ENCODE measurements at places on chromosomes 4 and X. TPM values are rescaled to one million over a fixed set of nuclear protein-coding genes. Genes with fewer than 3 reads are reported as not detected.

DNA sequence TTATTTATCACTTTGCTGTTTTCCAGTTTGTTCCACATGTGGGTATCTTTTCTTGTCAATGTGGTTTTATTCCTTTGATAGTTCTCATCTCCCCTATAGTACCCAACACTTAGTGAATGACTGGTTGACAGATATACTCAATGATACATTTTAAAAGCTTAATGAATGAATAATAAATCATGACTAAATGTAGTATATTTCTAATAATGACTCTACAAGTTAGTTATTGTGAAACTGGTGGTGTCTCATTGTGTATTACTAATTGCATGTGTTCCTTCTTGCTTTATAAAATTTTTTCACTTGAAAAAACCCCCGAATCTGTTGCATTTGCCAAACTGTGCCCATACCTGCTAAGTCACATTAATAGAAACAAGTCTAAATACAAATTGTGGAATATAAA lies 95.4 kb downstream of the MBNL3 start:
- DNase-seq: no peak

- DNase-seq: no peak
Observed at GRCh38 chr4:43103048-43103447, 210.5 kb downstream of the GRXCR1 start.

DNA sequence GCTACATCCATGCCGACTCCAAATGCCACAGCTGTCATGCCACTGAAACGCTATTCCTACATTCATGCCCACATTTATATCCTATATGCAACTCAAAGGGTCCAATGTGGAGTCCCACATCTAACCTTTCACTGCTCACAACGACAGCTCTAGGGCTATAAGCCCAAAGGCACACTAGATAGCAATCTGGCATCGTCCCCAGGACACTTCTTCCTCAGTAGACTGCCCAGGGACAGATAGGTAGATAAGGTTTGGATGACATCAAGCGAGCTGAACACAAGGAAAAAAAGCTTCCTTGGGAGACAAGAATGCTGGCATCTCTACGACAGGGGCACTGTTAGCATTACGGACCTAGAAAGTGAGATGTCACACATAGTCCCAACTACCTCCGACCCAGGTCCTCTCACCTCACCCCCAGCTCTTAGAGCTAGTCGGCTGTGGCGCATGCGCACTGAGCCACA lies 685 bp downstream of the RAB9B start:
- DNase-seq: no peak

DNA sequence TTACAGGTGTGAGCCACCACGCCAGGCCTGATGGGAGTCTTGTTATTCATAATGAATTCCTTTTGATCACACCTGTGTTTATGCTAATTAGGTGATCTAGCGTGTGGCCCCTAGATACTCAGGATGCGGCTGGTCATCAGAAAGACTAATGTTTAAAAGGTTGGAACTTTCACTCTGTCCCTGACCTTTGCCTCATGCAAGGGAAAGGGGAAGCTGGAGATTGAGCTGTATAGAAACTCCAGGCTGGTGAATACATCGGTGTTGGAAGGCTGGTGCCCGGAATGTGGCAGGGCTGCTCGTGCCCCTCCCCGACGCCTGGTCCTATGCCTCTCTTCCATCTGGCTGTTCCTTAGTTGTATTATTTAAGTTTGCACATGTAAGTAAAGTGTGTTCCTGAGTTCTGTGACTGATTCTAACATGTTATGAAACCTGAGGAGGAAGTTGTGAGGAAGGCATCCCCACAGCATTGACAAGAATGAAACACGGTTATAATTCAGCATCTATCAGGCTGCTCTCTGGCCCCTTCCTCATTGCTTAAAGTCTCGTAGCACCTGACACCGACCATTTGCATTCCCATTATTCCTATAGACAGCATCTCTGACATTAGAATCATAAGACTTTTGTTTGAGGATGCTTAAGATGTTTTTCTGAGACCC lies 28.9 kb downstream of the CASP3 start:
- DNase-seq: no peak

EGFL6 gene
- 2.3 TPM for total RNA-seq

C4orf51 gene
- not detected for total RNA-seq

- DNase-seq: no peak
Observed at GRCh38 chr4:19095491-19096046, 1074.0 kb upstream of the LCORL start.

DNA sequence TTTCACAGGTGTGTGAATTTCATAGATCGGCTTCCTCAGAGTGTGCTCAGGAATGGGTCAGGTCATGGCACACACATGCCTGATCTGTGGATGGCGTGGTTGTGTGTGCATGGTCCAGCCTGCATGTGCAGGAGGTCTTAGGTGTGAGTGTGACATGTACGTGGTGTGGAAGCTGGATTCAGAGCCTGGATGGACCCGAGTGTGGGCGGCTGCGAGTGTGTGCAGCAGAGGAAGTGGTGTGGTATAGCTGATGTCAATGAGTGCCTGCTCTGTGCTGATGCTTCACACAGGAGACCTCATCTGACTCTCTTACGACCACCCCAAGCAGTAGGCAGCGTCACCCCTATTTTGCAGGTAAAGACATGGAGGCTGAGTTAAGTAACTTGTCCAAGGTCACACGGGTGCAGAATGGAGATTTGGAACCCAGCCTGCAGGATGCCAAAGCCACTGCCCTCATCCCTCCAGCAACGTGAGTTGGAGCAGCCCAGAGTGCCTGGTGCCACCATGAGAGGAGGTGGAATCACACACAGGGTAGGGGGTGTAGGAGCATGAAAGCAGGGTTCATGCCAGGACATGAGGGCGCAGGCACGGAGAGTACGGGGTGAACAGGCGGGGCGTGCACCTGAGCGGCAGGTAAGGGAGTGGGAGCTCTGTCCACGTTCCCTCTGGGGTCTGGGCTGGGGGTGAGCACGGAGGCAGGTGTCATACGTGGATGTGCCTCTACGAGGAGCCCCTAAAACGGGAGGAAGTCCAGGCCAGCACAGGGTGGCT lies 24.2 kb upstream of the C4orf50 start:
- DNase-seq: no peak

DNA sequence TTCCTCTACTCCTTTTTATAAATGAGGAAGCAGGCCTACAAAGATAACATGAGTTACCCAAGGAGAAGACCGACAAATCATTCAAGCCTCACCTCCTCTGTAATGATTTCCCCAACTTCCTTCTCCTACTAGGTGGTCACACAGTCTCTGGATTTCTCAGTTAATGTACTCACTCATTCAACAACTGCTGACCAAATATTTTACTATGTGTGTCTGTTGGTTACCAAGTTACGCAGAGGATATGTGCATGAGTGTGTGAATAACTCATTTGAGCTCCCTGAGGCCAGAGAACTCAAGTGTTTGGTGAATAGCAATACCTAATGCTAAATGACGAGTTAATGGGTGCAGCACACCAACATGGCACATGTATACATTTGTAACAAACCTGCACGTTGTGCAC lies 10.4 kb downstream of the CASK start:
- no peak for DNase-seq

SMR3B gene
- total RNA-seq: not detected

TMEM144 gene
- 3.4 TPM for total RNA-seq

SPIN2A gene
- total RNA-seq: not detected

DNA sequence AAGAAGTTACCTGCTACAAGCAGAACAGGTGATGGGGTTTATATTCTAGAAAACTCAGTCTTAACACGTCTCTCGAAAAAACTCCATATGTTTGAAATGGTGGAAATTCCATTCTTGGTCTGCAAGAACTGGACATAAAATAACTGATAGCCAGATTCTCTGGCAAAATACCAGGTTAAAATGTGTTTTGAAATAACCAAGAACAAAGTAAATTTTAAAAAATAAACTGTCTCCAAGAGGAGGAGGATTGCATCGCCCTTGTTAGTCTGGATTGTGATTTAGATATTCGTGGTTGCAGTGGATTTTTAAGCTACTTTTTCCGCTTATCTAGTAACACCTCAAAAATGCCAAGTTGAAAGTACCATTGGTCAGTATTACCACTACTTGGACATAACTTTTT lies 40.8 kb downstream of the CENPU start:
- DNase-seq: no peak

DNA sequence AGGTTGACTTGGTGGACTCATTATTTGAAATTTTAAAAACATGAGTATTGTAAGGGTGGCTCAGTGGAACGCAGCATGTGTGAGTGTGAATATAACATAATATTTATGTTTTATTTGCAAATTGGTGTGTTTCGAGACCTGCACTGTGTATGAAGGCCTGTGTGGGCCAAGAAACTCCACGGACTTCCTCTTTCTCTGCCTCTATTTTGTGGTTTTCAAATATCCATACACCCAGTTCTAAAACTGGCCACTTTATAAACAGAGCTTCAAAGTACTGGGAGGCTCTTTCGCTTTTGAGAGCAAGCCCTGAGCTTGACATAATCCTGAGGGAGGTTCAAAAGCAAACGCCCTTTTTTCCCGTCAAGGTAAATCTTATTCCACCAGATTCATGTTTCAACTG lies 187.7 kb downstream of the GPAT3 start:
- no peak for DNase-seq

- DNase-seq: no peak
Observed at GRCh38 chrX:12400218-12400617, 261.9 kb downstream of the FRMPD4 start.

GRIA3 gene
- 0.44 TPM for total RNA-seq

PHOX2B gene
- not detected for total RNA-seq

GRCh38 chrX:19660604-19661255 lies 145.4 kb upstream of the MAP3K15 start:
- no peak for DNase-seq

GRCh38 chr4:2469192-2469984 lies 482 bp downstream of the RNF4 start:
- peak; percentile 13 for DNase-seq

DNA sequence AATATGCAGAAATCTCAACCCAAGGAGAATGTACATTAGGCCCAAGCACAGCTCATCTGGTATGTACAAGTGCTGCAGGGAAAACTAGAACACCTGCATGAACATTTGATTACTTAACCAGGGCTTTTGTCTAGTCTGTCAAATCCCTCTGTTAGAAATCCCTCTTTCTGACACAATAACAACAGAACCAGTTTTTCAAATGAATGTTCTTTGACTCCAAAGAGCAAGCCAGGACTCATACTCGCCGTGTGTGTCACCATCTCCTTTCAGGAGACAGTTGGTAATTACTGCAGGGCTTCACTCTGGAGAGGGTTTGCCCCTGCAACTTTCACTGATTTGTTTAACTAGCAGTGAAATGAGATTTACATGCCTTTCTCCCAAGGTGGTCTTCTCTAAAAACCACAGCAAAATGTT lies 143.0 kb upstream of the FAM241A start:
- DNase-seq: no peak

OCIAD2 gene
- total RNA-seq: 18.0 TPM

DNA sequence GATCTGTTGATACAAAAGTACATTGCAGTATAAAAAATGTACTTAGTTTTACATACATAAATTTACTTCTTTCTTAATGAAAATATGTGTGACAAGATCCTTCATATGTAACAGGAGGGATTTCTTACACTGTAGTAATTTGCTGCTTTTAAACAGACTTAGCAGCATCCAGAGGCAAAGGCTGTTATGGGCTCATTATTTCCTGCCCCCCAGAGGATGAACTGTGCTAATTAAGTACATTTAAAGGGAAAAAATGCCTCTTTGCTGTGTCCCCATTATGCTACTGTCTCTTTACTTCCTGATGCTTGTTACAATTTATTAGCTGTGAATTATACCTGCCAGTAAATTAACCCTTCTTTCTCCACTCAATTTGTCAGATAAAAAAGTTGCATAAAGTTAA lies 47.1 kb downstream of the NDST3 start:
- DNase-seq: no peak

DNA sequence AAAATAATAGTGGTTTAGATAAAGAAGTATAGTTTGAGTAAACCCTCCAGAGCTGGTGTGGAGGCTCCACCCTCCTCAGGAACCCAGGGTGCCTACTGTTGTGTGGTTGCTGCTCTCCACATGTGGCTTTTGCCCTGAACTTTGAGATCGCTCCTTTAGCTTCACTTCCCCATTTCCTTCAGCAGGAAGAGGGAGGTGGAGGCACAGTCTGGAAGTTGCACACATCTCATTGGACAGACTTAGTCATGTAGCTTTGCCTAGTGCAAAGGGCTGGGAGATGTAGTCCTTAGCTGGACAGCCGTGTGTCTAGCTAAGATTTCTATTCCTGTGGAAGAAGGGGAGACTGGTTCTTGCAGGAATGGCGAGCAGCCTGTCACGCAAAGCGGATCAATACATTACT lies 37.9 kb downstream of the RGS12 start:
- DNase-seq: no peak

DNA sequence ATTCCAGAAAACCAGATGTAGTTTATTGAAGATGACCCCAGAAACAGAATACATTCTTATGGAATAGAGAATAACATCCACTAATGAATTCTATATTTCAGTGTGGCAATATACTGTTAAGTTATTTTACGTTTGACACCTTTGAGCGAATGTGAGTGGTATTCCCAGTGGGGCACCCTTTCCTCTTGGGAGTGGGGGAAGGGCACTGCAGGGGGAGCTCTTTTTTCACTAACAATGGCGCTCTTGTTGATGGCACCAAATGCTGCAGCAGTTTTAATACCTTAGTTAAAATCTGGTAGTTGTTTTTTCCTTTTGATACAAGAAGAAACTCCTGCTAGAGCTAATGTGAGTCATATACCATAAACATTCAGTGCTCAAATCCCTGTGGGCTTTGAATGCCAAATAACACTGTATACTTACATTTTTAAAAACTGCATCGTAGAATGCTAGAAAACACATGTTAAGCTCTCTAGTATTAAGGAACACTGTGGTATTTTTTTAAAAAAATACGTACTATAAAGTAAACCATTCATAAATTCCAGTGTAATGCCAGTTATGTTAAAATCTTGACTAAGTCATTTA lies 178.5 kb downstream of the DCHS2 start:
- DNase-seq: no peak

DNA sequence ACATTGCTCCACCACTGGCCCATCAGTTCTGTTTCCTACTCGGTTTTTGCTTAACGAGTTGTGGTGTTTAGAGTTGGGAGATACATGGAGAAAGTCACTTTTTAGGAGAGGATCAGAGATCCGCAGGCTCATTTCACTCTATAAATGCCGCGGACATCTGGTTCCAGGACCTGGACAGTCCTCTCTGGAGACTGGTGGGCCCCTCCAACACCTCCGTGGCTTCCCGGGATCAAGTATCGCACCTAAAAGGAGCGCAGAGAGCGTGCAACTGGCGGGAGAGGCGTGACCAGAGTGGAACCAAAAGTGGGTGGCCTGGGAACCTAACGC lies 9.9 kb upstream of the CLTRN start:
- DNase-seq: no peak

GRCh38 chrX:19063030-19063429 lies 59.2 kb downstream of the ADGRG2 start:
- DNase-seq: no peak

- no peak for DNase-seq
Observed at GRCh38 chrX:49610718-49611310, 12.0 kb downstream of the GAGE1 start.

- DNase-seq: no peak
Observed at GRCh38 chr4:69757464-69757863, 3.0 kb downstream of the SULT1B1 start.

DNA sequence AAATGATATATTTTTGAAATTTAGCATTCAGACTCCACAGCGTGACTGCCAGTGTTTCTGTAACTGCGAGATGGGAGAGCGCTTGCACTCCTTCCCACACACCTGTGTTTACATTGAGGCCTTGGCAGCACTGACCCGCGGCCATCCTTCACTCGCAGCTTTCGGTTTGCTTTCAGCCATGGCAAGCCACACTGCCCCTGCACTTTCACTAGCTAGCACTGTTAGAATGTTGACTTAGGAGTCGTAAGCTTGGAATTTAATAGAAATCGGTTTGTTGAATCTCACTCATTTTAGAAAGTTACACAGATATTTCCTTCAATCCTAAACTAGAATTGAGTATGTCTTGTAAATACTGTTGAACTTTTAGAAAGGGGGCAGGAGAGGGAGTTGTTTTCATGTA lies 136.2 kb downstream of the CFAP299 start:
- no peak for DNase-seq
